AG10803 (cell line): ENCODE measurements at places on chromosomes 5 and 9.

GRCh38 chr9:10148796-10149195 is 464.0 kb downstream of the PTPRD start:
- no peak for DNase-seq

- DNase-seq, result peak; percentile 34
Measured at GRCh38 chr5:74638970-74639806, 1.3 kb downstream of the ENC1 start.

DNA sequence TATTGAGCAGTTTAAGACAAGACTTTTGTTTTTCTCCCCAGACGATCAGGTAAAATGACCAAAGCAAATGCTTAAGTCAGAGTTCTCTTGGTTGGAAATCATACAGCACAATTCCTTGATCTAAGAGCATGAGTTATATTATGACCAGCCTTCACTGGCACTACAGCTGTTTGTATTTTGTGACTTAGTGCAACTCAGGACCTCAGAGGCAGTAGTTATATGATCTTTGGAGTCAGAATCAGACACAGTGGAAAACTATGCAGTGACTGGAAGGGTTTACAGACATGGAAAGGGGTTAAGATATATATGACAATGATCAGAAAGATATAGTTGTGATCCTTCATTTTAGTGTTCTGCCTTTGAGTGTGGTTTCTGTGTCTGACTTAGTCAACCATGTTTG is 24.3 kb downstream of the RAD23B start:
- no peak for DNase-seq

GRCh38 chr9:6564360-6564759 is 81.2 kb downstream of the GLDC start:
- DNase-seq, result peak; percentile 59
